Tongue (tissue), 3 donors: ENCODE measurements at places on chromosomes 2 and 18. TPM values are rescaled to one million over a fixed set of nuclear protein-coding genes. Genes with fewer than 3 reads are reported as not detected.
A peak's percentile ranks its signal among the peaks of the same experiment; 100 is the strongest.

GRCh38 chr2:203822240-203822639 lies 45.3 kb upstream of the CTLA4 start:
- DNase-seq = no peak

DNA sequence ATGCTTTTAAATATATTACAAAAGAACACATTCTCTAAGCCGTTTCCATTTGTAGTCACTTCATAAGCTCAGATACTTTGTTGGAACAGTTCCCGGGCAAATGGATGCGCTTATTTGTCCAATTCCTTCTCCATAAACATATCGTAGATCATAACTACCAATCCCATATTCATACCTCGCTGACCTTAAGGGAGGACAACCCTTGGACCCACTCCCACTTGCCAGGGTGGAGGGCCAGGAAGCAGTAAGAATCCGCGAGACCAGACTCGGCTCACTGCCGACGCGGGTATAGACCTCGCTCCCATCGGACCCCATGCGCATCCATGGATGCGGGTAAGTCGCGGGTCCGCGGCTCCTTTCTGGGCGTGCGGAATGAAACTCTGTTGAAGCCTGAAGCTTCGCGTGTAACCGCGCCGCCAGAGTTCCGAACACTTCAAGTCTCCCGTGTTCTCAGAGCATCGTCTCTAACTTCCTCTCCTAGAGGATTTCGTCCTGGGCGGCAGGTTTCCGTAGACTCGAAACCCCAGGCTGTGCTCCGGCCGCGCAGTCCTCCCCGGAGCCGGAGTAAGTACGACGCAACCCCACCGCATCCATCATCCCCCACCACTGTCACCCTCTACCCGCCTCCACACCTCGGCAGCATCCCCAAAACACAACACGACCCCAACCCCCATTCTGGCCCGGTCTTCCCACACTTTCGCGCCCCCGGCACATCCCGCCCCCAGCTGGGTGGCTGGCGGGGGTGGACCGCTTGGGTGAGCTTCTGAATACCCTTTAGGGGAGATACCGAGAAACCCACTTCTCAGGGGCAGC lies 1.1 kb downstream of the DSC3 start:
- peak; percentile 30 for DNase-seq

- peak; percentile 75 for DNase-seq
Observed at GRCh38 chr2:5695654-5696403, 3.6 kb downstream of the SOX11 start.

- no peak for DNase-seq
Observed at GRCh38 chr2:20115374-20115773, 63.9 kb upstream of the LAPTM4A start.

RFTN2 gene
- 20.4 TPM for total RNA-seq

PLEKHA3 gene
- total RNA-seq = 10.3 TPM

KYNU gene
- 0.62 TPM for total RNA-seq

DNA sequence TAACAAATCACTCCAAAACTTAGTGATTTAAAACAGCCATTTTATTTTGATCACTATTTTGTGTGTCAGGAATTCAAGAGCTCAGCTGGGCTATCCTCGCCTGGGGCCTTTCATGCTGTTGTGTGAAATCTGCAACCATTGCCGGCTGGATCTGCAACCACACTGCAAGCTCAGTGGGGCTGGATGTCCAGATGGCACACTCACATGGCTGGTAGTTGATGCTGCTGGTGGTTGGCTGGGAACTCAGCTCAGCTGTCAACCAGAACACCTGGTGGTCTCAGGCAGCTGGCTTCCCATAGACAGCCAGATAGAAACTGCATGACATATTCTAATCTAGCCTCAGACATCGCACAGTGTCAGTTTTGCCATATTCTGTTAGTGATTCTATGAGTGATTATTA lies 30.6 kb upstream of the AP1S3 start:
- peak; percentile 72 for DNase-seq

ERMN gene
- total RNA-seq = not detected

SCYGR6 gene
- total RNA-seq = not detected

SLC23A3 gene
- total RNA-seq = 0.92 TPM

DNA sequence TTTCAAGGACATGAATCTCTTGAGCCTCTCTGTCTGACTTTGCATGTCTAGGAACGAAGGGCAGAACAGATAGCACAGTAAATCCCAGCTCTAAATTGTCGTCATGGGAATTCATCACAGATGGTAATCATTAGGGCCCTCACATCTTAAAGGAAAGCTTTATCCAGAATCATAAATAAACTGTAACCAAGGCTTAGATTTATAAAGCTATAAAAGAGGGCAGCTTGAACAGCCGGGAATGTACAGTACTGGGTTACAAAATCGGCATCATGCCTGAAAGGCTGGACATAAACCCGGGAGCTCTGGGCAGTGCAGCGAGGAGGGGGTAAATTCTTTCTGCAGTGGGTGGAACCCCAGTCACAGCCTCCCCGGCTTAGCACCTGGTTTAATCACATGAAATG lies 144.4 kb downstream of the GFPT1 start:
- peak; percentile 89 for DNase-seq

- DNase-seq = no peak
Observed at GRCh38 chr2:237431837-237432236, 17.9 kb upstream of the COL6A3 start.

SLC9A2 gene
- total RNA-seq = 2.4 TPM

GRCh38 chr2:20170704-20171250 lies 54.2 kb downstream of the SDC1 start:
- no peak for DNase-seq

SYT4 gene
- total RNA-seq = 1.2 TPM

GRCh38 chr2:515441-516127 lies 161.6 kb downstream of the TMEM18 start:
- no peak for DNase-seq

DCC gene
- total RNA-seq = 5.5 TPM

SERPINB10 gene
- 7.0 TPM for total RNA-seq

DNA sequence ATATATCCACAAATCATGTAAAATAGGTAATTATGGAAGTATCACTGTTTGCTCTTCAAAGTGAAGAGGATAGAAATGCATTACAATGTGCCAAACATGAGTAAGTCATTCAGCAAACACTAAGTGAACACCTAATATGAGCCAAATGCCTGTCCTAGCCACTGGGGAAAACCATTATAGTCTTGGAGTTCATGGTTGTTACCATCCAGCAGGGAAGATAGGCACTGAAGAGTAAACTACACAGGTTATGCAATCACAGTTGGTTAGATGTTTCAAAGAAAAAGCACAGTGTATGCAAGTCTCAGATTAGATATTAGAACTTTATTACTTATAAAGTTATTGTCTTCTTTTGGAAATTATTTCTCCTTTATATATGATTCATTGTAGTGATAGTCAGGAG lies 3.9 kb upstream of the SERPINB2 start:
- DNase-seq = no peak

DNA sequence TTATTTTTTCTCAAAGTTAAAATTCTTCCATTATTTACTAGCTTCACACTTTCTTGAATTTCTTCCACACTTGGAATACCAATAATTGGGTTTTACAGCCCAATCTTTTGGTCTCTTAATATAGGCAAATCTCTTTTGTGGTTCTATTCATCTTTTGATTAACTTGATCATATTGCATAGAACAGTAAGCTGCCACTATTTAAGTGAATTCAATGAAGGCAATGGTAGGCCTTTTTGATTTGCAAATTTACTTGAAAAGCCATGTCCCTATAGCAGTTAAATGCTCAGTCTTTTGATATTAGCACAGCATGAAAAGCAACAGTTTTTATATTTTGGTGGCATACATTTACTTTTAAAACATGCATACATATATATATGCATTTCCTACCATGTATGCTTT lies 20.2 kb upstream of the DYNC1I2 start:
- DNase-seq = no peak

DNA sequence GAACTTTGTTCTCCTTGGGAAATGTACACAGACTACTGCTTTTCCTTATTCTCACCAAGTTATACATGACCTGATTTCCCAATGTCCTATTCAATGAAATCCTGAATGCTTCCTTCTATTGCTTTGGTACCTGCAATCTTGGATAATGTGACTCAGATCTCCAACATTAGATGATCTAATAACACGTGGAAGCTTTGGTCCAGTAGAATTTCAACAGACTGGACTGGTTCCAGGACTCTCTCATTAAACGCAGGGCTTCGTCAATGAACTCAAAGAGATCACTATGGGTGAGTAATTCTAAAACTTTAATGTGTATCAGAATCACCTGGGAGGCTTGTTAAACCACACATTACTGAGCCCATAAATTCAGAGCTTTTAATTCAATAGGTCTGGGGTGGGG lies 413.6 kb upstream of the KCNH7 start:
- no peak for DNase-seq

ASB18 gene
- total RNA-seq = 3.5 TPM

ZNF385B gene
- total RNA-seq = 0.51 TPM

DNA sequence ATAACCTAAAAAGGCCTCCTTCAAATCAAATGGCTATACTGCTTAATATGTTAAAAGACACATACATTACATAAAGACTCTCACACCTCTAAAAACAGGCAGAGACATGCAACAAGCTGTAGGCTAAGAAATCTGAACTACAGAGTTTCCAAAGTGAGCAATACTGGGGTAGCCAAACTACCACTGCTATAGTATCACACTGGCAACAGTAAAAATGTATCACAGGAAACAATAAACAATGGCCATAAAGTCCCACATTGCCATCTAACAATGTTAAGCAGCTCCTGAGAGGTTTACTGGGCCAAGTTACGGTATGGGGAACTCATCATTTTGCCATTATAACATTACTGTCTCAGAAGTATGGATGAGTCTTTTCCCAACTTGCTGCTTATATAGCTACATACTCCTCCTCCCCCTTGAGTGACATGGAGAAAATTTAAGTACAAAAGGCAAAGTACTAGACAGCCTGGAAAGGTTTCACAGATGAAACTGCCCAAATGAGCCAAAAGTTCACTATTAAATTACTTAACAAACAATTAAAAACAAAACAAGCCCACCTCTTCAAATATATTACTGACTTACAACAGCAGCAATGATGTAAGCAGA lies 50.3 kb downstream of the SS18 start:
- DNase-seq = no peak

RUFY4 gene
- not detected for total RNA-seq

GRCh38 chr18:9426753-9427152 lies 48.6 kb upstream of the RALBP1 start:
- DNase-seq = no peak

GRCh38 chr2:241859436-241860183 lies 916 bp upstream of the PDCD1 start:
- DNase-seq = peak; percentile 78

GRCh38 chr2:45083175-45083574 lies 73.9 kb upstream of the SIX2 start:
- DNase-seq = no peak

DNA sequence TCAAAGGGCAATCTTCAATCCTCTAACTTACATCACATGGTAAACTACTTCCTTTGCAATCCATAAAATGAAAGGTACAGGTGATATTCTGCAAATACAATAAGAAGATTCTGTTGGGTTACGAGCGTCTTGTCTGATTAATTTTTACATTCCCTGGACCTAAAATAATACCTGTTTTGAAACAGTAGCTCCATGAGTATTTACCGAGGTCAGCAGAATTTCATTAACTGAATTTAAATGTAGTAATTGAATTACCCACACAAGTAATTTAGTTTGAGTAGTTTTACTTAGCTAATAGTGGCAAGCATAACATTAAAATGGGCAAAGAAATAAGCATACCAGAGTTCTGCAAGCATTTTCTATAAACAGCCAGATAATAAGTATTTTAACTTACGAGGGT lies 652.0 kb downstream of the DPP10 start:
- DNase-seq = no peak

- no peak for DNase-seq
Observed at GRCh38 chr2:26618611-26619010, 22.6 kb downstream of the CIB4 start.

DNA sequence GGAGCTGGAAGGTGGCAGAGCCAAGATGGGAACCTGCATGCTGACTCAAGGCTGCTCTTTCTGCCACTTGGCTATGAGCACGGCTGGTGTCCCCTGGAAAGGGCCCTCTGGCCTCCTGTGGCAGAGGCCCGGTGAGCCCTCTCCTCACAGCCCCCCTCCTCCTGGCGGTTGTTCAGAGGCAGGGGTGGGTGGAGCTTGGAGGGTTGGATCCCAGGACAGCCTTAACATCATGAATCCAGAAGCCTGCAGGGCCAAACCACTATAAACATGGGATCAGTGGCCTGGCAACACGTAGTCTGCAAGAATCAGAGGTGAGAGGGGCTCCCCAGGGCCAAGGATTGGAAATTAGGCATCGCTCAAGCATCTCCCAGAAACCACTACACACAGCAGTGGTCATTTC lies 48.5 kb upstream of the LOXHD1 start:
- no peak for DNase-seq

LOXL3 gene
- total RNA-seq = 11.2 TPM

HAAO gene
- total RNA-seq = 24.3 TPM

CAPN14 gene
- 20.5 TPM for total RNA-seq

DNA sequence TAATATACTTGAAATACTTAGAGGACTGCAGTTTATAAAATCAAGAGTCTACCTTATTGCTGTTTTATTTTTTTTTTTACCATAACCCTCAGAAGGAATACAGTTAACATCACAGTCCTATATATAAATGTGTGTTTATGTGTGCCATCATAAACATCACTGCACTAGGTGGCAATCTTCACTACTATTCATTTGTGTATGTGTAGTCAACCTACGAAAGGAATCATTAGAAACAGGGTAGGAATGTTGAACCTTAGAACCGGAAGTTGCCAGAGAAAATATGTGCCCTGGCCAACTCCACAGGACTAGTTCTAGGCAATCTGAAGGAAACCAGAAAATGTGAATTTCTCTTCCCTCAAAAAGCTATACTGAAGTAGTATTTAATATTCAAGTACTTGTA lies 3.4 kb downstream of the GEN1 start:
- no peak for DNase-seq

INHBB gene
- total RNA-seq = 2.8 TPM

GRCh38 chr2:157874997-157875640 lies 1.0 kb downstream of the ACVR1 start:
- DNase-seq = peak; percentile 89

NAT8 gene
- total RNA-seq = not detected

PPM1G gene
- 41.3 TPM for total RNA-seq

GRCh38 chr2:102366406-102367112 lies 11.0 kb downstream of the IL18R1 start:
- no peak for DNase-seq

GRCh38 chr2:43220760-43221123 lies 5.7 kb downstream of the ZFP36L2 start:
- DNase-seq = no peak

GRCh38 chr2:241000831-241001321 lies 2.5 kb downstream of the SNED1 start:
- DNase-seq = no peak

GRCh38 chr2:235230821-235231601 lies 262.8 kb upstream of the AGAP1 start:
- DNase-seq = peak; percentile 49

GRCh38 chr2:64942693-64943092 lies 46.5 kb upstream of the SLC1A4 start:
- no peak for DNase-seq

DNA sequence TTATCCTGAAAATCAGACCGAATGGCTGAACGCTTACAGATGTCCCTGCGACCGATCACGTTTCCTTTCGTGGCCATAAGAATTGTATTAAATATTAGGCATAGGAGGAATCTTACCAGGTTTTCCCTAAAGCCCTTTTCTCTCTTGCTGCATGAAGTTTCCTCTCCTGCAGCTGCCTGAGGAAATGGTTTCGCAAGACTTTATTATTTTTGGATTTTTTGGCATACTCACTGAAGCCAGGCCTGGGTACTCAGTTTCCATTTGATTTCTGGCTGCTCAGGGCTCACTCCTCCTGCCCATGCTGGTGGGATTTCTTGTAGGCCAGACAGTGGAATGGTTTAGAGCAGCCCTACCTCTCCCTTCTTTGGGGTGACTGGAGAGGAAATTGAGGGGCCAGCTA lies 114.0 kb downstream of the KLHL29 start:
- no peak for DNase-seq

FAM124B gene
- total RNA-seq = 11.8 TPM

HK2 gene
- total RNA-seq = 68.1 TPM
